Suprapubic skin (tissue), 4 donors: ENCODE measurements at places on chromosomes 1 and 21.

DNA sequence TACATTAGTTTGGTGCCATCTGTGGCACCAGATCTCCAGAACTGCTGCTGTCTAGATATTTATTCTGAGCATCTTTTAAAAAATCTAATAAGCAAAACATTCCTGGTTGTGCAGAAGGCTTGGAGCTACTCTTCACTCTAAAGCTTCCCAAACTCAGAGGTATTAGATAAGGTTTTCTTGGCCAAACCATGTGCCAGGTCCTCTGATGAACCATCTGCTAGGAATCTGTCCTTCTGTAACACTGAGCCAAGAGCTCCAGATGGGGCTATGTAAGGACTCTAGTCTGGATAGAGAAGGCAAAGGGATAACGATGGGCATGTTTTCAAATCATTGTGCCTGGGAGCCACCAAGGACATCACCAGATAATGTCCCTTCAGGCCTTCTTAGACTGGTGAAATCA, 410.6 kb downstream of the NTNG1 start:
- peaks cover 9% of the 10 kb centered on the region for H3K4me1 ChIP-seq
- H3K36me3 ChIP-seq: no peaks in the 10 kb centered on the region
- H3K27ac ChIP-seq: no peak overlapping the region
- H3K27me3 ChIP-seq: no peaks in the 10 kb centered on the region

DNA sequence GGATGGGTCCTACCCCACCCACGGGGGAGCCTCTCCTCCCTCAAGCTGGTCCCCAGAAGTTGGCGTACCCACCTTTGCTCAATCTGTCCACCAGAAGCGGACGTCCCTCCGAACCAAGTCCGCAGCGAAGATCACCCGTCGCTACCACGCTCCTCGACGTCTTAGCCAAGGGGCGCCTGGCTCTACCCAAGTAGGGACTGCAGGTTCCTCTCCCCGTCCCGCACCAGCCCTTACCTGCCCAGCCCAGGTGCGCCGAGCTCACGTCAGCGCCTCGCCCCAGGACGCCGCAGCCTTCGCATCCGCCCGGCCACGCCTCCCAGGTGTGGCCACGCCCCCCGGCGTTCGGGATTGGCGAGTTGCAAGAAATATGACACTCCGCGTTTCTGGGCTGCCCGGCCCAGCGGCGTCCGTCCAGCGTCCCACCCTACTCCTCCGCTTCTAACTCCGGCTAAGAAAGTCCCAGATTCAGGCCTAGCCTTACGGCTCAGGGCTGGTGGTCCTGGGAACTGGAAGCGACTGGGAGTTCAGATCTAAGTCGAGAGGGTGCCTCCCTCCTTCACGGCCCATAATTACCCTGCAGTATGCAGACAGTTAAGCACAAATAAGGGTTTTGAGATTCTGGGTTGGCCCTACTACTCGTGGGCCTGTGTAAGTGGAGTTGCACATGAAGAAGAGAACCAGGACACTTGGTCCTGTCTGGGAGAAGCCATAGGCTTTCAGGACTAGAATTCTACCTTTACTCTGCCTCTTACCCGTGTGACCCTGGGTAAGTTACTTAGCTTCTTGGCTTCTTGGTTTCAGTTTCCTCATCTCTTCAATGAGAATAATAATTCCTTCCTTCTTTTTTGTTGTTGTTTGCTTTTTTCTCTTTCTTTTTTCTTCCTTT, at the start of gene IRF6:
Gene IRF6, minus strand, starts transcription at position 268 of the 886 bp plus-strand sequence. CDS start 4,729 bp downstream, outside the sequence.
- H3K4me3 ChIP-seq: peak within 1 kb of the TSS; percentile 64
- peak within 1 kb of the TSS; percentile 95 for H3K27ac ChIP-seq
- H3K27me3 ChIP-seq: no peaks in the 10 kb centered on the region
- peaks cover 40% of the 10 kb centered on the region for H3K4me1 ChIP-seq
- DNase-seq: peak; percentile 91

DNA sequence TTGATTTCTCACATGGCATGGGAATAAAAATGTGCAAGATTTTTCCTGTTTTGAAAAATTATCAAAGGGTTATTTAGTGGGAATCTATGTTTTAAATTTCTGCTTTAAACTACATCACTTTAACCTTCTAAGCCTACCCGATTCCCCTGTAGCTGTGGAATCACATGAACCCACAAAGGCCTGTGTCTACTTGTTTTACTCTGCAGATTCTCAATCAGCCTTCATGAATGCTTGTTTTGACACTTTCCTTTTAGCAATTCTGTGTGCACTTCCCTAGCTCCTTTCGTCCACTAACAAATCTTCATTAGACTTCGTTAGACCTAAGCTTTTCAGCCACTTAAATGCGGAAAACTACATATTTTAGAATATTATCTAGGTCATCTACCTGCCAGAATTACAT, 56.0 kb upstream of the C1orf21 start:
- no peak overlapping the region for H3K4me3 ChIP-seq
- no peak for DNase-seq
- H3K4me1 ChIP-seq: no peaks in the 10 kb centered on the region
- H3K27me3 ChIP-seq: no peaks in the 10 kb centered on the region
- no peaks in the 10 kb centered on the region for H3K36me3 ChIP-seq

GRCh38 chr1:84758968-84759491, 68.8 kb upstream of the SSX2IP start:
- H3K27me3 ChIP-seq: no peaks in the 10 kb centered on the region
- no peak overlapping the region for H3K27ac ChIP-seq
- H3K4me3 ChIP-seq: peak overlapping the region; percentile 12
- DNase-seq: no peak

GRCh38 chr1:186785503-186785902, 43.2 kb upstream of the PLA2G4A start:
- no peak overlapping the region for H3K27ac ChIP-seq
- H3K36me3 ChIP-seq: no peaks in the 10 kb centered on the region
- H3K27me3 ChIP-seq: no peaks in the 10 kb centered on the region
- no peak overlapping the region for H3K4me3 ChIP-seq

- no peak overlapping the region for H3K27ac ChIP-seq
- no peaks in the 10 kb centered on the region for H3K27me3 ChIP-seq
- H3K4me1 ChIP-seq: no peaks in the 10 kb centered on the region
- no peaks in the 10 kb centered on the region for H3K36me3 ChIP-seq
- no peak for DNase-seq
Observed at GRCh38 chr1:174736831-174737230, 262.9 kb upstream of the CACYBP start.
